Cerebellar nuclear complex (tissue), 1 donor: ENCODE measurements at places on chromosomes 2 and 18.
A peak's percentile ranks its signal among the peaks of the same experiment; 100 is the strongest.

DNA sequence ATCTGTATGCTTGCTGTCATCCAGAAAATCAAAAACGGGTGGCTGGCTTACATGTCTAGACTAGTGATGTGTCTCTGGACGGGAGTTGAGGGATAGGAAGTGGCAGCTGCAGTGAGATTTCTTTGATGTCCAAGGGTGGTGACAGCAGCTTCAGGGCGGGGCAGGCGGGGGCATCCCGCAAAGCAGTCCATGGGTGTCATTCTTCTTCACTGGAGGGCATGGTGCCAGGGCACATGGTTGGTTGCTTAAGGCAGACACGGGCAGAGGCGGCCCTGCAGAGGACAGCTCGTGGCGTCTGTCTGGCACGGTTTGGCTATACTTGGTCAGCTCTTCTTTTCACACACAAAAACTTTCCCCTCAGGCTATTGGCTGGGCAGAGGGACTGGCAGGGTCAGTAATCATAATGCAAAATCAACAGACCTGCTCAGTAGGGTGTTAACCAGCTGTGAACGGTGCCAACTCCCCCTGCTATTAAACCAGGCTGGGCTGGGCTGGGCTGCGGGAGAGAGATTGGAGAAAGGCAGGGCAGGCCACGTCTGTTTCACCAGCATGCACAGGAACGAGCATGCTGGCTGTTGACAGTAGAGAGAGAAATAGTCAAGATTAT lies 63.7 kb downstream of the COL4A3 start:
- no peak for DNase-seq

- no peak for DNase-seq
Measured at GRCh38 chr2:72972352-72973136, 55.2 kb downstream of the EMX1 start.

- DNase-seq, result no peak
Measured at GRCh38 chr2:149068996-149069888, 30.7 kb downstream of the LYPD6B start.

DNA sequence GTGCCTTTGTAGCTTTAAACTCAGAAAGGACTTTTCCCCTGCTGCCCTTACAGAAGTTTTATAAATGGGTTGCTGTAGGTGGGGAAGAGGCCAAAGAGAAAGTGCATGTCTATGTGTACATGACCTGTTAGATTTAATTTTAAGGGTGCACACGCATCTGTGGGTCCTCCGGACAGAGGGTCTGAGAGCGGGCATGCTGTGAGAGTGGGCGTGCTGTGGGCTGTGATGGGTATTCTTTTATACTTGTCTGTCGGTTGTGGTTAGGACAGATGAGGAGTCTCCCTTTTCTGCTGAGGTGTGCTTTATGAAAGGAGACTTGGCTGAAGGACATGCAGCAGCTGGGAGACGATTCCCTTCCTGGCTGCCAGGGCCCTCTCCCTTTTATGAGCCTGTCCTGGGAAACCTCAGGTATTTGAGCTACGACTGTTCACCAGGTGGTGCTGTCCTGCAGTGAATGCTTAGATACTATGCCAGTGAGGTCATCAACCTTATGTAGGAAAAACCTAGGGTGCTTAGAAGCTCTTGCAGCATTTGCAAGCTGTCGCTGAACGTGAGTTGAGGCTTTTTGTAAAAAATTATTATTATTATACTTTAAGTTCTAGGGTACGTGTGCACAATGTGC lies 67.5 kb downstream of the TANC1 start:
- DNase-seq, result peak; percentile 8

DNA sequence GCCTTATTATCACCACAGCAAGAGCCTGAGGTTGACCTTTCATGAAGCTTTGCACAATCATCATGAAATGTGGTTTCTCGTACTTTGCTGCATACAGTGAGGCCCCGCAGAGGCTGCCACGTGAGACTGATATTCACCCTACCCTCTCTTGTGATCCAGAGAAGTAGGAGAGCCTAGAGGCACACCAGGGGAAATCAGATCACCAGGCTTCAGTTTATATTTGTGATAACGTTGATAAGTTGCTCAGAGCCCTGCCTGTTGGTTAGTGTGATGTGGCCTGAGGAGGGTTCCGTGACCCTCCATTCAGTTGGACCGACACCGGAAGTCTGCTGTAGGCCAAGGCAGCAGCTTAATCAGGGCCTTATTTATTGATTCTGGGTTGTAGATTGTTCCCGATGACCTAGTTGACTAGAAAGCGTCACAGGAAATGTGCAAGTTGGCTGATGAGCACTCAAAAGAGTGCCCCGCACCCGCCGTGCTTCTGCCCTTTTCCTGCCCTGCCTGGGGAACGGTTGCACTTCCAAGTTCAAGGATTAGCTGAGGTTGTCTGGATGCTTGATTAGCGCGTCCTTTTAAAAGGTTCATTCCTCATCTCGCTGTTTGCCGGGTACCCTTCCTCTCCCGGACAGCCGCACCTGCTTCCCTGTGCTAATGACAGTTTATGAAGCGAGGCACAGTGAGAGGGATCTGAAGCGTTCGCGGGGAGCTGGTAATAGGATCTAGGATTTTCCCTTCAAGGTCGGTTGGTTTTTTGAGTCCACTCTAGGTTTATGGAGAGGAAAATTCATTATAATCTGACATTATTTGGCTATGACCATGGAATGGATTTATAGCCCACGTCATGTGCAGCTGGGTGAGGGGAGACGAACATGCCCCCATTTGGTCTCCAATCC lies 146.4 kb downstream of the SH3RF3 start:
- no peak for DNase-seq
